ENCODE measurements at places on chromosomes 6 and 20.

- DNase-seq: no peak
These were observed 19.3 kb upstream of the AKIRIN2 start for GRCh38 chr6:87721311-87721710.

- no peak for DNase-seq
These were observed 379.0 kb upstream of the FLRT3 start for GRCh38 chr20:14716351-14716801.

DNA sequence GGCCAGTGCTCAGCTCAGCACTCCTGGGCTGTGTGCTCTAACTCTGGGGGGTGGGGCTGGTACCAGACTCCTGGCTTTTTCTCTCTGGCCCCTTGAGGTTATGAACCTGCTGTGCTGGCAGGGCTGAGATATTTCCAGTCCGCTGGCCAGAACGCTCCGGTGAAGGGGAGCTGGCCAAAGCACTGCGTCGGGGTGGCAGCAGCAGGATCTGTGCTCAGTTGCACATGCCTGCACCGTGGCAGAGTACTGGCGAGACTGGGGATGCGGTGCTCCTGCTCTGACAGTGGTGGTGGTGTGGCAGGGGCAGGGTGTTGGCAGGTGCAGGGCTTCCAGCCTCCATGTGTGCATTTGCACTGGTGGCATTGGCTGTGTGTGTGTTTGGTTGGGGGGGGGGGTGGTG lies 374.4 kb downstream of the PHF3 start:
- DNase-seq: no peak

DNA sequence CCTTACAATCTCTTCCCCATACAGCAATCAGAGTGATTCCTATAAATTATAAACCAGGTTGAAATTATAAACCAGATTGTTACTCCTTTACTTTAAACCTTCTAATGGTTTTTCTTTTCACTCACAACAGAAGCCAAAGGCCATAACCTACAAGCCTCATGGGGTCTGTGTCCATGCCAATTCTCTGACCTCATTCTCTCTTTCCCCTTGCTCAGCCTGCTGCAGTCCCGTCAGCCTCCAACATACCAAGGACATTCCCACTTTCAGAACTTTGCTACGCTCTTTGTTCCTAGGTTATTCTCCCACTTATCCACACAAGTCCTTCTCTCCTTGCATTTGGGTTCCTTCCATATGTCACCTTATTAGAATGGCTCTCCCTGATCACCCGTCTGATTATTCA lies 277.9 kb upstream of the TCF21 start:
- DNase-seq: no peak

DNA sequence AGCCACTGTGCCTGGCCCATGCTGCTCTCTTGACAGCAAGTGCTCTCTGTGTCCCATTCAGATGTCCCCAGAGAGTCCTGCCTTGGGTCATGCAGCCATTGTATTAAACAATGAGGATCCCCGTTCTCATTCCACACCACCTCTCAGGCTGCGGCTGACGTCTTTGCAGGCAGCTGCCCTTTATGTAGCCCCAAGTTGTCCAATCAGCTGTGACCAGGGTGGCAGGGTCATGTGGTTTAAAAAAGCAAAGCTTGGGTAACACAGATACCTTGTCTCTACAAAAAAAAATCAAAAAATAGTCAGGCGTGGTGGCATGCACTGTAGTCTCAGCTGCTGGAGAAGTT lies 13.2 kb downstream of the GCNT2 start:
- DNase-seq: no peak

DNA sequence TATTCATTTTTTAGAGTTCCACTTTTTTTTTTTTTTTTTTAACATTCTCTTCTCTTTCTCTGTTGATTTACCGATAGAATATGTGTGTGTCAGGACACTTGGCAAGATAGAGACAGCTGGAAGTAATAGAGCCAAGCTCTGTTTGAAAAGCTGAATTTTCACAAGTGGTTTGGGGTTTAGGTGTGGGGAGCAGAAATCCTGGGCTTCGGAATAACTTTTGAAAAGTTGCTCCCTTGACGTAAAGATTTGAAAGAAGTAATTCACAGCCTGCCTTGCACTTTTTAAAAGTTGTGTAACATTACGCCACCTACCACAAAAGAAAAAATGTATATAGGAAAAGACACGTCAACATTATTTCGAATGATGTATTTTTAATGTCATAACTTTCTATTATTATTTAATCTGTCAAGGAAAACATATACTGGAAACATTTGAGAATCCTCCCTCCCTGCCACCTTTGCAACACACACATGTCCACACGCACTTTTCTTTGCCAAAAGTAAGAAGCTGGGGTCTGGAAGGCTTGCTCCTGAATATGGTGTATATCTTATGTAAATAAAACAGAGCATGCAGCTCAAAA lies 917.9 kb downstream of the KIF16B start:
- DNase-seq: no peak

- DNase-seq: peak; percentile 45
These were observed 155.1 kb upstream of the ENPP5 start for GRCh38 chr6:46325561-46326530.

DNA sequence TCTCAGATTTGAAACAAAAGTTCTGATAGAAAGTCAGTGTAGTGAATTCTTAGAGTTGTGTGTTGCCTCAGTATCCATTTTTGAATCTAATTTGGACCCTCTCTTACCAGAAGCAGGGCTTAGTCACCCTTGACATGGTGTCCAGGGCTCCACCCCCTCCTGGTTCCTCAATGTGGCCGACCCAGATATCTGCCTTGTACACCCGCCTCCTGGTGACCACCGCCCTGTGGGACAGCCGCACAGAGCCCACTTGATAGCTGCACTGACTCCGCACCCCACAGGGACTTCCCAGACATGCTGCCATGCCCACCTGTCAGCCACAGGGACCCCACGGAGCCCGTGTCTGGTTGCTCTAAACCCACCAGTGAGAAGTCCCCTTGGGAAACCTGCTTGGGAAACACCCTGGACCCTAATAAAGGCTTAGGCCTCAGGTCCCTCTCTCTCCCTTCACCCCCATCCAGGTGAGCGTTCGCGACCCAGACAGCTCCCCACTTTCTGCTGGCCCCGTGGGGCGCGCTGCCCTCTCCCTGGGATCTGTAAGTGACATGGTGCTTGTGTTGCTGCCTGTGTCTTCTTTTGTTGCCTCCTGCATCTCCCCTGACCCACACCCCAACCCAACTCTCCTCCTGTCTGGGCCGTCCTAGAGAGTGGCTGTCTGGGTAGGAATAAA lies 47.2 kb upstream of the SYNDIG1 start:
- no peak for DNase-seq

DNA sequence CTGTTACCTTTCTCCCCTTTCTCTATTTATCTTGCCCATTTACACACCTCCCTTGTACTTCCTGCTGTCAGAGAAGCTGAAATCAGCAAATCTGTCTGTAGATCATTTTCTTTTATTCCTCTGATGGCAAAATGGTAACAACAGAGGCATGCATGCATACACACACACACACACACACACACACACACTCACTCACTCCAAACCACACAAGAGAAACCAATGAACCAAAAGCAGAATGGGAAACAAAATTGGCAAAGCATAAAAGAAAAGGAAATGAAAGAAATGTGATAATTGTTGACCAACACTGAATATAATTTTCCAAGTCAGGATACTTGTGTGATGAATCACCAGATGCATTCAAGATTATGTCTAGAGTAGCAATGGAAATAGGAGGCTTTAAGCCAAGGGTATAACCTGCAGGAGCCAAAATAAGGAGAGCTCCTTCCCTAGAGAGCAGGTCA lies 172.4 kb downstream of the PLCB4 start:
- DNase-seq: no peak

DNA sequence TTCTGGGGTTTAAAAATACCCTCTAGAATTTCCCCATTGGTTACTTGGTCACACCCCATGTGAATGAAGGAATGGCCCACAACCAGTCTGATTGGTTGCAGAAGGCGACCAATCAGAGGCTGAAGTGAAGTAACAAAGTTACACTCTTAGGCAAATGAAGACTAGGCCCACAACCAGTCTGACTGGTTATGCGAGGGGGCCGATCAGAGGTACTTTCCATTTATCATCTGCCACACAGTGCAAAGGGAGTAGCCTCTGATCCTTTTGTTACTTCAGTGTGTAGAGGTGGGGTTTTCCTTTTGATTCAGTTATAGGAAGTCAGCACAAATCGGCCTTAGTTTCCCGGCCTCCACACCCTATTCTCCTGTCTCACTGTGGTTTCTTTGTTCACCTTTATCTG lies 61.2 kb upstream of the SGK1 start:
- DNase-seq: peak; percentile 58

GRCh38 chr6:169864148-169865020 lies 113.0 kb downstream of the ERMARD start:
- DNase-seq: no peak

- no peak for DNase-seq
These were observed 12.1 kb upstream of the PAX1 start for GRCh38 chr20:21693322-21693721.

DNA sequence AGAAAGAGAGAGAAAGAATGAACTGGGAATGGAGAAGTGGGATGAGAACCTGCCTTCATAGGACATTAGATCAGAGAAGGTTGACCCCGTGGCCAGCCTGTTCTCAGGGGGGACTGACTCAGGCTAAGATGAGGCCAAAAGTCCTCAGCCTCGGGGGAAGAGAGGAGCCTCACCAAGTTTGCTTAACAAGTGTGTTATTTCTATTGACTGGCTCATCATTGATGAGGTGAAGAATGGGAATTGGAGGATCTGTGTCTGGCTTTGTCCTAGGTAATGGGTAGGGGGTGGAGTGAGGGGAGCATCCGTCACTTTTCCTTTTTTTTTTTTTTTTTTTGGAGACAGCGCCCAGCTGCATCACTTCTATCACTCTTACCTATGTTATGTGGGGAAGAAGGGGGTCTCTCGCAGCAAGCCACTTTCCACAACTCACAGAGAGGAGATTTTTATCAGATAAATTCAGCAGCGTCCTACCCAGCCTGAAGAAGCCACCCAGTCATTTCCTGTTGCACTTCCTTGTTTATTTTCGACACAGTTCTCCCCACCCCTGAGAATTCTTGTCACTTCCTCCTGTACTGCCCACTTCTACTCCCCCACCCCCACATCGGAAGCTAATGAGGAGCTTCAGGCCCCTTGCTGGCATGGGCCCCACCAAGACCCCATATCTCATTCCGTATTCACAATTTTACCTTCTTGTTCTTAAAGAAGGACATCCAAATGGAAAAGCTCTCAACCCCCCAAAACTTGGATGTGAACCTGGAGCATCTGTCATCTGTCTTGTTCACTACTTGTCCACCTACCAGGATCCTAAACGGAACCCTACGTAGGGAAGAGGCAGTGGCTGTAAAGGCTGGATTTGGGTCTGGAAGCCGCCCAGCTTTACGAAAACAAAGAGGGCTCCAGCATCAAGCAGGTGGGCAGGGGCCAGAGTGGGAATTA lies 2.8 kb upstream of the RNASET2 start:
- DNase-seq: peak; percentile 69

DNA sequence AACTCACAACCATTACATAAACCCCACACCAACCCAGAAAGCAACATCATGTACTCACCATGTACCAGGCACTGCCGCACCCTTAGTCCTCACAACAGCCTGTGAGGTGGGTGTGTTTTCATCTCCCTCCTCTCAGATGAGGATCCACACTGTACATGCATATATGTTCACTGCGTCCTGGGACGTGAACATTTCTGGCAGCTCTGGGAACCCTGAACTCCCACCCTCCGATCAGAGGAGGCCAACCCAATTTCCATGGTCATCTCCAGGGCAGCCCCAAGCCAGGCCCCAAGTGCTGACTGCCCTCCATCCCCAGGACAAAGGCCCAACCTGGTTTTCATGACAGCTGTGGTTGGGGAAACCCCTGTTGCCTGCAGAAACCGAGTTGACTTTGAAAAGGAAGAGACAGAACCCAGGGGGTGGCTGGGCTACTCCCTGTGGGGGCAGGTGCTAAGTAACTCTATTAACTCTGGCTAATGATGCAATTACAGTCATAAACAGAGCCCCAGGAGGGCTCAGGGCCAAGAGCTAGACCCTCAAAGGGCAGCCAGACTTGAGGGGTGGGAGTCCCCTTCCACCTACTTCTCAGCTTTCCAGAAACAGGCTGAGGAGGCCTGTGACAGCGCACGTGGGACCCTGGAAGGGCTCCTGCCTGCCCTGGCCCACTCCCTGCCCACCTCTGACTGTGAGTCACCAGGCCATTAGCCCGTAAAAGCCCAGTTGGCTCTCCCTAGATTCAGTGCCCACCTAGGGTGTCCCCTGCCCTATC lies 2.6 kb downstream of the TFEB start:
- peak; percentile 77 for DNase-seq

- DNase-seq: no peak
These were observed 124.4 kb downstream of the KCNQ5 start for GRCh38 chr6:72746276-72746675.

DNA sequence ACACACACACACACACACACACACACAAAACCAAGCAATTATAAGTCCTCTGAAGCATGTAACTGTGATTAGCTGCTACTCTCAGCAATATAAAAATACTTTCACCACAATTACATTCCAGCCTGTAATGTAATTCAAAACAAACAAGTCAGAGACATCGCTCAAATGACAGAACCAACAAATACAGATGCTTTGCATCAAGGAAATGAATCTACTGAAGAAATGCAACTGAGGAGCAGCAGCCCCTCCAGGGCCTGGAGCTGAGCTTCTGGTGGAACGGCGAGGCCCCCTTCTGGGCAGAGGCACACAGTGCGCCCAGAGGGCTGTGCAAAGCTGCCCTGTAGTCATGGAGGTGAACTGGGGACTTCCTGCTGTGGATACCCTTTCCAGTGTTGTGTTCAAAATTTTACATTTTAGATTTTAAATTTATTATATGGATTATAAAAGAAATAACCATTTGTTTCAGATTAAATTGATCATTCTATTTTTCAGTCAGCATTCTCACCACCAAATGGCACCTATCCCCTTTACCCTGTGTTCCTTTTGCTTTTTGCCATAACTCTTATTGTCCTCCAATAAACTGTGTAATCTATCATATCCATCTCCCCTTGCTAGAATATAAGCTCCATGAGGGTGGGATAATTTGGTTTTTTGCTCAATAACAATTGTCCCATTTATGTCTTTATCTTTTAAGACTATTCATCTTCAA lies 23.2 kb downstream of the ADAT2 start:
- DNase-seq: peak; percentile 73

GRCh38 chr6:56767892-56768531 lies 125.3 kb upstream of the DST start:
- no peak for DNase-seq

DNA sequence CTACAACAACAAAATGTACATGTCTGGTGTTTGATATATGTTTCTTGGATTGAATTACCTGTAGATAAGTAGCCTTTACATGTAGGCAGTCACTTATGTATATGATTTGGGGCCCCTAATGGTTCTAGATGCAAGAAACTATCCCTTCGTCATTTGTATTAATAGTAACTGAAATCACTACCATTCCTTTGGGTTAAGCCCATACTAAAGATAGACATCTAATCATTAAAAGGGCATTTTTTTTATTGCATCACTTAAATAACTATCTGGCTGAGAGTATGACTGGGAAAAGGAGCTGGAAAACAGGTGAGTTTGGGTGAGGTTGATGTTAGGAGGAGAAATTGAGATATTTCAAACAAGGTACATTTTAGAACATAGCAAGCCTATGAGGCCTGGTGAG lies 213.5 kb upstream of the PLN start:
- DNase-seq: no peak

DNA sequence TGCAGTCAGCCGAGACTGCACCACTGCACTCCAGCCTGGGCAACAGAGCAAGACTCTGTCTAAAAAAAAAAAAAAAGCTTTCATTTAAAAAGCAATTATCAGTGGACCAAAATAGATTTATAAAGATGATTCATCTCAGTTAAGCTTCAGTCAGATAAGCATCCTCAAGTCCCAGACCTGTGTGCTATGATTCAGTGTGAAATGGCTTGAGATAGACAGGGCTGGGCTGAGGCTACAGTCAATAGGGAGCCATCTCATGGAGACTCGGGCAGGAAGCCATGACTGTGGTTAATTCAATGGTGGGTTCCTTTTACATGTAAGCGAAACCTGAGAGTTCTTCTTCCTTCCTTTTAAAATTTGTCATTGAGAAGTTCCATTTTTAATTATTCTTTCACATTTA lies 276.0 kb downstream of the TFAP2A start:
- no peak for DNase-seq
